ENCODE measurements at places on chromosomes 2 and 18. TPM values are rescaled to one million over a fixed set of nuclear protein-coding genes. Genes with fewer than 3 reads are reported as not detected.

DNA sequence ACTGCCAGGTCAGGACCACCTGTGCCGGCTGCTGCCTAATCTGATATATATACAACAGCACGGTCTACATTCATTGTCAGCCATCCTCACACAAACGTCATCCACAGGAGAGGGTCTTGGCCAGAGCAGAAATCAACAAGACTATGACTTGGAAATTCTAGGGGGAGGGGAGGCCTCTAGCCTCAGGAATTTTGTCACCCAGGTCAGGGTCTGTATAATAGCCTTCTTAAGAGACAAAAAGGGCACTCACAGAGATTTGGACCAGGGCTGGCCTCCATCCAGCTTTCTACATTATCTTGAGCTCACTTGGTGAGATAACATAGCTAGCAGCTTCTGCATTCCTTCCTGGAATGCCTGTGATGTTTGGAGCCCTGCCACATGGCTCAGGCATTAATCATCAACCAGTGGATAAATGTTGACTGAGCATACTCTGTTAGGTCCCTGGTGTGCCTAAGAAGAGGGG is 50.4 kb upstream of the CTIF start:
- no peak for DNase-seq

GRCh38 chr18:70459731-70460130 is 170.9 kb downstream of the SOCS6 start:
- no peak for DNase-seq

GRCh38 chr2:145380436-145381017 is 860.6 kb upstream of the ZEB2 start:
- DNase-seq, result no peak

GRCh38 chr18:78521136-78521535 is 458.5 kb upstream of the SALL3 start:
- no peak for DNase-seq

- DNase-seq, result no peak
Observed at GRCh38 chr2:114040826-114041225, 150.9 kb downstream of the ACTR3 start.

Gene CLEC4F
- not detected for polyA plus RNA-seq

Gene SNRPD1
- 285 TPM for polyA plus RNA-seq

Gene GEN1
- polyA plus RNA-seq, result 16.5 TPM

Data from K562 (cell line).